ENCODE measurements at places on chromosomes 5 and 9.

GRCh38 chr5:132370181-132370970 is 866 bp downstream of the SLC22A5 start:
- no peak for DNase-seq

DNA sequence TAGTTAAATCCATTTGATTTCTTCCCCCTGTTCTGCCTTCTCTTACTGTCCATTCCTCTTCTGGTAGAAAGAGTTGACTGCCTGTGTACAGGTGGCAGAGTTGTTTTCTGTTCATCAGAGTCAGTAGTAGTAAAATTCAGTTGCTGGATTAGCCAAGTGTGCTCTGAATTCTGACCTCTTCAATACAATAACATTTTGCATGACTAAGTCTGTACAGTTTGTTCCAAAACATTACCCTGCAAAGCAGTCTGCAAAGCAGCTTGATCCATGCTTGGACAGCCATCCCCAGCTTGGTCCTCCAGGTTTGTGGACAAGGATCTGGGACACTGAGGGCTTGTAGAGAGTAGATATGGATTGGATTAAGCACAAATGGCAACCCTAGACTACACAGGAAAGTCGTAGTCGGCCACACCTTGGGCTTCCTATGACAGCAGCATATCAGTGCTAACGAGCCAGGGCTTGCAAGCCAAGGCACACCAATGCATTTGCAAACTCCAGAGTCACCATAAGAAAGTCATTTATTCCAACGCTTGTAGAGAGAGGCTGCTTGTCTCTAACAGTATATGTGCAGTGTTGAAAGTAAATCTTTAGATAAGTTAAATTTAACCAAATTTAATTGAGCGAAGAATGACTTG is 25.2 kb downstream of the IL12B start:
- no peak for DNase-seq

DNA sequence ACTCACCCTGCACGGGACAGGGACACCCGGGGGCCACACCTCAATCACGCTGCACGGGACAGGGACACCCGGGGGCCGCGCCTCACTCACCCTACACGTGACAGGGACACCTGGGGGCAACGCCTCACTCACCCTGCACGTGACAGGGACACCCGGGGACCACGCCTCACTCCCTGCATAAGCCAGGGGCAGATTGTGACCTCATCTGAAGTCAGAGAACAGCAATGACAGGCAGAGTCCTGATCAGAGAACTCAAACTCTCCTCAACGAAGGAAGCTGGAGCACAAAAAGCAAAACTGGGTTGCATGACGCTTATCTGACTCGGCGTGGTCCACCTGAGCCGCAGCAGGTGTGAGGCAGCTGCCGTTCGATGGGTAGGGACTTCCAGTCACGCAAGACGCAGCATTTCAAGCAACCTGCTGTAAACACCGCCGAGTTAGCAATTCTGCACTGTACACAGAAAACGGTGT is 3.2 kb downstream of the TERT start:
- DNase-seq = no peak

- no peak for DNase-seq
Measured at GRCh38 chr5:91269198-91269597, 113.9 kb downstream of the ARRDC3 start.

Data from stimulated activated CD4-positive, alpha-beta T cell treated with anti-CD3 and anti-CD28 coated beads, TNF-alpha, amount 100 ng/mL, for 1 hour (primary cell).